ENCODE measurements at places on chromosomes 12 and 14. TPM values are rescaled to one million over a fixed set of nuclear protein-coding genes. Genes with fewer than 3 reads are reported as not detected.

The PTPN21 gene
- 12.6 TPM for total RNA-seq

The GPD1 gene
- 0.24 TPM for total RNA-seq

The SMOC1 gene
- total RNA-seq = 12.8 TPM

The IKBIP gene
- total RNA-seq = 50.6 TPM

The KLRC2 gene
- not detected for total RNA-seq

The FGF6 gene
- total RNA-seq = not detected

The B4GALNT1 gene
- 104 TPM for total RNA-seq

The ART4 gene
- not detected for total RNA-seq

The CAPZA3 gene
- not detected for total RNA-seq

DNA sequence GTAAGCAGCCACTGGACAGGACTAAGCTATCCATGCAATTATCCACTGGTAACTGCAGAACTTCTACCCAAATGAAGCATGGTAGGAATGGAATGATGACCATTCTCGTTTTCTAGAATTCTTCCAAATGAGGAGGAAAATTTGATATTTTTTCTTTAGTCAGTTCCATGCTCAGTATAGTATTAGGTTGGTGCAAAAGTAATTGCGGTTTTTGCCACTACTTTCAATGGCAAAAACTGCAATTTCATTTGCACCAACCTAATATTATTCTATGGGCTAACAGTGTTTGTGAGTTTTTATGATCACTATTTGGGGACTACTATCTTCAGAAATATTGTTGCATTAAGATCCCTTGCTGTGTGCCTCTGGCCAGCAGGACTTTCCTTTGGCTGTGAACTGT, 42.9 kb upstream of the PELI2 start:
- H3K4me1 ChIP-seq = no peaks in the 10 kb centered on the region
- H3K27ac ChIP-seq = no peak overlapping the region

- no peaks in the 10 kb centered on the region for H3K27me3 ChIP-seq
- no peaks in the 10 kb centered on the region for H3K4me1 ChIP-seq
- H3K36me3 ChIP-seq = no peaks in the 10 kb centered on the region
- DNase-seq = no peak
- no peak overlapping the region for H3K4me3 ChIP-seq
These were observed 222.6 kb downstream of the RGS6 start for GRCh38 chr14:72154645-72155378.

DNA sequence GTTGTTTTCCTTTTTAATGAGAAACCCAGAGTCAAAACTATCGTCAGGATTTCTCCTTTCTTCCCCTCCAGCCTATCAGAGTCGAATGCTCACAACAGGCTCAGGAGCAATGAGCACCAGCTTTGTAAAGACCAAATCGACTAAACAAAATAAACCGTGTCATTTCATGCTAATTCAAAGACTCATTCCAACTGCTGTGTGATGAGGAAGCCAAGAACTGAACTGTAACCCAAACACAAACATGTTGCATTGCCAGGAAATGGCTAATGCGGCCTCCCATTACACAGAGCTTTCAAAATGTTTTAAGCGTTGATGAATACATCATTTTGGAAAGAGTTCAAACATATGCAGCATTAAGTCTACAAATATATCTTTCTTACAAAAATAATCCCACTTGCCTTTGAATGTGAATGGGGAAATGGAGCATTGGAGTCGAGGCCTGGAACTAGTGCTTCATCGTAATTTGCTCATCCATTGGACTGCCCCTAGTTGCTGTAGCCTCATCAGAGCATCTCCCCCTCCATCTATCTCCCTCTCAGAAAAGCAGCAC, 349.5 kb downstream of the GXYLT1 start:
- H3K4me1 ChIP-seq = no peaks in the 10 kb centered on the region
- no peaks in the 10 kb centered on the region for H3K27me3 ChIP-seq
- H3K4me3 ChIP-seq = no peak overlapping the region
- DNase-seq = no peak
- H3K27ac ChIP-seq = no peak overlapping the region
- no peaks in the 10 kb centered on the region for H3K36me3 ChIP-seq

DNA sequence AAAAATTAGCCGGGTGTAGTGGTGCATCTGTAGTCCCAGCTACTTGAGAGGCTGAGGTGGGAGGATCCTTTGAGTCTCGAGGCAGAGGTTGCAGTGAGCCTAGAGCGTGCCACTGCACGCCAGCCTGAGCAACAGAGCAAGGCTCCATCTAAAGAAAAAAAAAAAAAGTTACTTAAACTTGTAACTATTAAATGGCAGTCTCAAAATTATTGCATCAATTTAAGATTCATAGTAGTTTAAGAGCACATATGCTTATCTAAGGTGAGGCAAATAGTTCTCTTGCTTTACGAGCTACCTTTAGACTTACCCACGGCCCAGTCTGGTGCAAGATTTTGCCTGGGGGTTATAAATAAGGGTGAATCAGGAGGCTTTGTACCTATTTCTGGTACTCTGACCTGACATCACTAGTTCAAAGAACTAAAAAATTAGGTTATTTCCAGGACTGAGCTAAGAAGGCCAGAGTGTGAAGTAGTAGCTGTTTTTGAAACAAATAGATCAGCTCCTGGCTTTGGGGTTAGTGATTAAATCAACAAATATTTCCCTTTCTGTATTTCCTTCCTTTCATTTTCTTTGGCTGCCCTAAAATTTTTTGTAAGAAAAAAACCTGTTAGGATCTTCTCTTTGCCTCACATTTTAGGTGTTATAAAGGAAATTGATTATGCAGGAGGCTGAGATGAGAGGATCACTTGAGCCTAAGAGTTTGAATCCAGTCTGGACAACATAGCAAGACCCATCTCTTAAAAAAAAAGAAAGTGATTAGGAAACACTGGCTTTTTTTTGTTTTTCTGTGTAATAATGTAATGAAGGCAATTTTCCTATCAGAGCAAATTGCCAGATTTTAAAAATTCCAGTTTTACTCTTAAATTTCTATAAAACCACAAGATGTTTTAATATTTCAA, 3.6 kb downstream of the MGAT2 start:
- no peak for DNase-seq
- H3K4me1 ChIP-seq = peaks cover 12% of the 10 kb centered on the region
- peaks cover 46% of the 10 kb centered on the region for H3K36me3 ChIP-seq
- no peak overlapping the region for H3K4me3 ChIP-seq
- H3K27me3 ChIP-seq = no peaks in the 10 kb centered on the region

DNA sequence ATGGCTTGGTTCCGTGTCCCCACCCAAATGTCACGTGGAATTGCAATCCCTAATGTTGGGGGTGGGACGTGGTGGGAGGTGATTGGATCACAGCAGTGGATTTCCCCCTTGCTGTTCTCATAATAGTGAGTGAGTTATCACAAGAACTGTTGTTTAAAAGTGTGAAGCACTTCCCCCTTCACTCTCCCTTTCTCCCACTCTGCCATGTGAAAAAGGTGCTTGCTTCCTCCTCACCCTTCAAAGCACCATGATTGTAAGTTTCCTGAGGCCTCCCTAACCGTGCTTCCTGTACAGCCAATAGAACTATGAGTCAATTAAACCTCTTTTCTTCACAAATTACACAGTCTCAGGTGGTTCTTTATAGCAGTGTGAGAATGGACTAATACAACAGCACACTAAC, 5.3 kb upstream of the CEP128 start:
- peaks cover 9% of the 10 kb centered on the region for H3K4me1 ChIP-seq
- no peak overlapping the region for H3K4me3 ChIP-seq
- no peak for DNase-seq
- no peaks in the 10 kb centered on the region for H3K27me3 ChIP-seq

DNA sequence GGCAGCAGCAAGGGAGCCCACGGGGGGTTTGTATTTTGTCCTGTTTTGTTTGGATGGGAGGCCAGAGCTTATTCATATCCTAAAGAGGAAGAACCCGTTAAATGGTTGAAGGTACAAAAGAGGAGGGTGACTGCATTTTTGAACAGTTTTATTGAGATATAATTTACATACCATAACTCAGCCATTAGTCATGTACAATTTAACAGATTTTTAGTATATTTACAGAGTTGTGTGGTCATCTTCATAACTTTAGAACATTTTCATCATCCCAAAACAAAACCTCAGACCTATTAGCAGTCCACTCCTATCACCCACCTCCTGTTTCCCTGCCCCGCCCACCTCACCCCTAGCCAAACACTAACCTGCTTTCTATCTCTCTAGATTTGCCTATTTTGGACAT, 12.6 kb downstream of the NRDE2 start:
- H3K4me3 ChIP-seq = no peak overlapping the region
- DNase-seq = no peak
- no peak overlapping the region for H3K27ac ChIP-seq
- H3K27me3 ChIP-seq = no peaks in the 10 kb centered on the region
- peaks cover 20% of the 10 kb centered on the region for H3K36me3 ChIP-seq

- DNase-seq = no peak
- no peaks in the 10 kb centered on the region for H3K27me3 ChIP-seq
- H3K27ac ChIP-seq = no peak overlapping the region
- peaks cover 15% of the 10 kb centered on the region for H3K4me1 ChIP-seq
- no peaks in the 10 kb centered on the region for H3K36me3 ChIP-seq
These were observed 82.0 kb upstream of the SFSWAP start for GRCh38 chr12:131628766-131629448.

- peak; percentile 82 for DNase-seq
- H3K27ac ChIP-seq = peak overlapping the region; percentile 89
- H3K4me1 ChIP-seq = no peaks in the 10 kb centered on the region
- 0 out of 2 replicates have a peak, but pooled peaks cover 5% of the 10 kb centered on the region for H3K36me3 ChIP-seq
These were observed 216 bp downstream of the IKBIP start for GRCh38 chr12:98644433-98644711.

GRCh38 chr14:24296341-24297157, 3.0 kb downstream of the DHRS1 start:
- H3K36me3 ChIP-seq = no peaks in the 10 kb centered on the region
- H3K27ac ChIP-seq = no peak overlapping the region
- H3K4me1 ChIP-seq = no peaks in the 10 kb centered on the region
- peak; percentile 82 for DNase-seq
- H3K4me3 ChIP-seq = no peak overlapping the region
- no peaks in the 10 kb centered on the region for H3K27me3 ChIP-seq

- no peaks in the 10 kb centered on the region for H3K27me3 ChIP-seq
- H3K36me3 ChIP-seq = no peaks in the 10 kb centered on the region
- H3K27ac ChIP-seq = no peak within 1 kb of the TSS
- no peak within 1 kb of the TSS for H3K4me3 ChIP-seq
- no peak for DNase-seq
These were observed at the start of gene LAG3 for GRCh38 chr12:6772331-6772695. Gene LAG3 (plus strand): TSS chr12:6772520. CDS start chr12:6772853, 333 bp downstream.

DNA sequence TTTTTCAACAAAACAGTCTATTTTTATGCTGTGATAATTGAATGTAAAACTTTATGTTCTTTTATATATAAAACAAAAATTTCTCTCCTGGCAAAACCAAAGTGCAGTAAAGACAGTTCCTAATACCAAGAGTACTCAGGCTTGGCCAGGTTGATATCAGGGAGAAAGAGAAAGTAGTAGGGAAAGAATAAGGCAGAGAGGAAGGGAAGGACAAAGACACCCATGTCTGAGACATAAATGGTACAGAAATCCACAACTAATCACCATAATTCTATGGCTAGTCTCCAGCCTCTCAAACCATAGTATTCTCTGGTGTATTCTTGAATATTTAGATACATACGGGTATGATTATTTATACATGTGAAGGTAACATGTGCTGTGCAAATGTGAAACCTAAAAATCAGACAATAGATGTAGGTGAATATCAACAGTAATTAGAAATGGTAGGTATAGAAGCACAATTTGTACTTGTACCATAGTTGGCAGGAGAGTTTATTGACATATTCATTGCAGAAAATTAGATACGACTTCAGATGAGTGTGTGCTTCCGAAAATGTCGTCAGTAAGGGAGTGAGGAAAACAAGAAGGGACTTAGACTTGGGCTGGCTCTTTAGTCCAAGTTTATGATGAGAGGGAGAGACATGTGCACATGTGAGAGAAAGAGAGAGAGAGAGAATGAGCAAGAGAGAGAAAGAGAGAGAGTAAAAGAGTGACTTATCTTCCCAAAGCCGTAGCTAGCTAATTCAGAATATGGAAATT, 230.8 kb upstream of the NPAS3 start:
- H3K4me3 ChIP-seq = no peak overlapping the region
- H3K27me3 ChIP-seq = no peaks in the 10 kb centered on the region
- no peak for DNase-seq
- H3K27ac ChIP-seq = no peak overlapping the region

DNA sequence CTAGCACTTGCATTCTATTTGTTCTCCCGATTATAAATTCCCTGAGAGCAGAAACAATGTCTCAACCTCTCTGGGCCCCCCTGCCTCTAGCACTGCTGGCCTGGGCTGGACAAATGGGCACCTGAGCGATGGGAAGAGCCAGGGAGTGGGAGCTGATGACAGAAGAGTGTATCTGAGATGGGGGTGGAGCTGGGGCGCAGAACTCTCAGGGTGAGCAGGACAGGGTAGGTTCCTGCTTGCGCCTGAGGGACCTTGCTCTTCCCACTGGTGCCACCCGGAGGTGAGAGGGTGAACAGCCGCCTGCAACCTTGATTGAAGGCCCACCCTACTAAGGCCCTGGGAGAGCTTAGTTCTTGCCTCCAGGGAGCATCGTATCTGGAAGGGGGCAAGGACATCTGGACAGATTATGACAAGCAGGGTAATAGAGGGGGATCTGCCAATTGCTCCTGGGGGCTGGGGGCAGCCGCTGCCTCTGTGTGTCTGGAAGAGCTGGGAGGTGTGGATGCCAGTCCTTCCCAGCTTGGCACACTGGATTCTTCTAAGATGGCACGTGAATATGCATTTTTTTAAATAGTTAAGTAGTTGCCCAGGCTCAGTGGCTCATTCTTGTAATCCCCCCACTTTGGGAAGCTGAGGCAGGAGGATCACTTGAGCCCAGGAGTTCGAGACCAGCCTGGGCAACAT, 43.0 kb upstream of the TSPAN9 start:
- H3K27me3 ChIP-seq = no peaks in the 10 kb centered on the region
- DNase-seq = peak; percentile 97
- peak overlapping the region; percentile 96 for H3K27ac ChIP-seq
- peak overlapping the region; percentile 44 for H3K4me3 ChIP-seq

Measured in SJCRH30 (cell line).